ENCODE measurements at places on chromosomes 16 and 17.

GRCh38 chr16:17103216-17103615, 367.5 kb downstream of the XYLT1 start:
- H3K27me3 ChIP-seq: no peaks in the 10 kb centered on the region
- H3K36me3 ChIP-seq: no peaks in the 10 kb centered on the region
- no peak overlapping the region for H3K27ac ChIP-seq
- no peak overlapping the region for H3K4me3 ChIP-seq
- H3K4me1 ChIP-seq: no peaks in the 10 kb centered on the region
- no peak for DNase-seq

DNA sequence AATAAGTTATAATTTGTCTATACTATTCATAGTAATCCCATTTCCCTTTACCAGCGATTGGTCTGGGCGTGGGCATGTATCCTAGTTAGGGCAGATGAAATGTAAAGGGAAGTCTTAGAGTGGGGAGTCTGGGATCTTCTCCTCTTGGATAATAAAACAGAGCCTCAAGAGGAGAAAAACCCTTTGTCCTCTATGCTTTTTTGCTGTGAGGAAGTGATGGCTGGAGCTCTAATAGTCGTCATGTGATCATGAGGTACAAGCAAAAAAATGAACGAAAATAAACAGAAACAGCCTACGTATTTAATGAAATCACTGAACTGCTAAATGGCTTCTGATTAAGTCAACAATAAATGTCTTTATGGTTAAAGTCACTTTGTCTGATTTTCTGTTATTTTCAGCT, 26.8 kb downstream of the EFCAB5 start:
- H3K27me3 ChIP-seq: no peaks in the 10 kb centered on the region
- no peaks in the 10 kb centered on the region for H3K4me1 ChIP-seq
- H3K4me3 ChIP-seq: no peak overlapping the region
- H3K27ac ChIP-seq: no peak overlapping the region
- H3K36me3 ChIP-seq: no peaks in the 10 kb centered on the region
- no peak for DNase-seq

- H3K27me3 ChIP-seq: no peaks in the 10 kb centered on the region
- no peaks in the 10 kb centered on the region for H3K36me3 ChIP-seq
- H3K27ac ChIP-seq: no peak overlapping the region
- H3K4me3 ChIP-seq: no peak overlapping the region
- DNase-seq: no peak
- H3K4me1 ChIP-seq: no peaks in the 10 kb centered on the region
Observed at GRCh38 chr16:64865069-64865696, 256.7 kb downstream of the CDH11 start.

DNA sequence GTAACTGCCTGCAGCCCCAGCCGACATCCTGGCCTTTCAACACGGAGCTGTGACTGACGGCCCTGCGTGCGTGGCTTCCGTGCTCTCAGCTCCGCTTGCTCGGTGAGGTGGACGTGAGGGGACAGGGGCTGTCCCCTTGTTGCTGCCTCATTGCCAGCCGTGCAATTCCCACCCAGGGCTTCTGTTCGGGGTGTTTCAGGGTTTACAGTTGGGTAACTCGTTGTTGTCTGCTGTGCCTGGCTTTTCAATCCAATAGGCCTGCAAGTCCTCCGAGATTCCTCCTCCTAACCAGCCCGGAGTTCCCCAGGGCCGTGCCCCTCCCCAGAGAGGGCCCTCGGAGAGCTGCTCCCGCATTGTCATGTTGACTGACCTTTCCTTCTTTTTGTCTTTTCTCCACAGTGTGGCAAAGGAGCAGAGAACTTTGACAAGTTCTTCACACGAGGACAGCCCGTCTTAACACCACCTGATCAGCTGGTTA, 31.4 kb upstream of the CACNG5 start:
- no peaks in the 10 kb centered on the region for H3K36me3 ChIP-seq
- DNase-seq: no peak
- H3K27ac ChIP-seq: no peak overlapping the region
- no peak overlapping the region for H3K4me3 ChIP-seq

- no peak for DNase-seq
- H3K4me3 ChIP-seq: no peak overlapping the region
- H3K36me3 ChIP-seq: no peaks in the 10 kb centered on the region
- H3K27ac ChIP-seq: no peak overlapping the region
Observed at GRCh38 chr16:65024767-65025178, 97.1 kb downstream of the CDH11 start.

- no peaks in the 10 kb centered on the region for H3K4me1 ChIP-seq
- no peak for DNase-seq
- no peaks in the 10 kb centered on the region for H3K36me3 ChIP-seq
- peak overlapping the region; percentile 31 for H3K4me3 ChIP-seq
Observed at GRCh38 chr17:50816771-50817751, 18.3 kb upstream of the WFIKKN2 start.

- peaks cover 93% of the 10 kb centered on the region for H3K36me3 ChIP-seq
- DNase-seq: no peak
- H3K27ac ChIP-seq: no peak overlapping the region
- H3K27me3 ChIP-seq: no peaks in the 10 kb centered on the region
- H3K4me3 ChIP-seq: no peak overlapping the region
- no peaks in the 10 kb centered on the region for H3K4me1 ChIP-seq
Observed at GRCh38 chr17:42323268-42323773, 35.0 kb downstream of the STAT5A start.

- no peaks in the 10 kb centered on the region for H3K27me3 ChIP-seq
- H3K4me1 ChIP-seq: no peaks in the 10 kb centered on the region
- no peak overlapping the region for H3K27ac ChIP-seq
- DNase-seq: no peak
Observed at GRCh38 chr16:24681793-24682192, 47.7 kb upstream of the TNRC6A start.

DNA sequence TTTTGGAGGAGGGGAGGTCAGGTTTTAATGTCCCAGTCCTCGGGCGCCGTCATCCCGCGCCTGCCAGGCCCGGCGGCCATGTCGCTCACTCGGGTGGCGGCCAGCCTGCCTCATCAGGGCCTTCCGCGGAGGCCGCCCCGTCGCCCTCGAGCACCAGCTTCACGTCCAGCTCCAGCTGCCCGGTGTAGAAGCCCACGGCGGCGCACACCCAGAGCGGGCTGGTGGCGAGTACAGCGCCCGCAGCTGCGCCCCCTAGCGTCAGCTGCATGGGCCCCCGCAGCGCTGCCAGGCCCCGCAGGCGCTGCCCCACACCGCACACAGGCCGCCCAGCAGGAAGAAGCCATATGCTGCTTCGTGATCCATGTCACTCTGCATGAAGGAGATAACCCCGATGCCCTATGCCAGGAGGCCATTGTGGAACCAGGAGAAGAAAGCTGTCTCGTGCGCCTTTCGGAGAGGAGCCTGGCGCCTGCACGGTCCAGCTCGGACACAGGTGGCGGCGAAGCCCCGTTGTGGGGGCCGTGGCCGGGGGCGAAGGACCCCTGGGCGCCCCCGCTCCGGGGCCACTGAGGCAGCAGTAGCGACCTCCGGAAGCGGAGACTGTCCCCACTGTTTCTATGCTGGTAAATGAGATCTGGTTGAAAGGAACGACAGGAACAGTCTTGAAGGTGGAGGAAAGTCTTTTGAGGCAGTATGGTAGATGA, 9.6 kb downstream of the AP2B1 start:
- H3K27me3 ChIP-seq: no peaks in the 10 kb centered on the region
- H3K4me3 ChIP-seq: no peak overlapping the region
- no peak for DNase-seq

GRCh38 chr16:4679850-4680636, 13.3 kb upstream of the NUDT16L1 start:
- no peak overlapping the region for H3K4me3 ChIP-seq
- peak; percentile 92 for DNase-seq
- peaks cover 4% of the 10 kb centered on the region for H3K36me3 ChIP-seq
- peaks cover 6% of the 10 kb centered on the region for H3K4me1 ChIP-seq

- no peak overlapping the region for H3K27ac ChIP-seq
- no peaks in the 10 kb centered on the region for H3K27me3 ChIP-seq
- H3K4me1 ChIP-seq: no peaks in the 10 kb centered on the region
Observed at GRCh38 chr17:21008160-21008915, 34.5 kb downstream of the USP22 start.

DNA sequence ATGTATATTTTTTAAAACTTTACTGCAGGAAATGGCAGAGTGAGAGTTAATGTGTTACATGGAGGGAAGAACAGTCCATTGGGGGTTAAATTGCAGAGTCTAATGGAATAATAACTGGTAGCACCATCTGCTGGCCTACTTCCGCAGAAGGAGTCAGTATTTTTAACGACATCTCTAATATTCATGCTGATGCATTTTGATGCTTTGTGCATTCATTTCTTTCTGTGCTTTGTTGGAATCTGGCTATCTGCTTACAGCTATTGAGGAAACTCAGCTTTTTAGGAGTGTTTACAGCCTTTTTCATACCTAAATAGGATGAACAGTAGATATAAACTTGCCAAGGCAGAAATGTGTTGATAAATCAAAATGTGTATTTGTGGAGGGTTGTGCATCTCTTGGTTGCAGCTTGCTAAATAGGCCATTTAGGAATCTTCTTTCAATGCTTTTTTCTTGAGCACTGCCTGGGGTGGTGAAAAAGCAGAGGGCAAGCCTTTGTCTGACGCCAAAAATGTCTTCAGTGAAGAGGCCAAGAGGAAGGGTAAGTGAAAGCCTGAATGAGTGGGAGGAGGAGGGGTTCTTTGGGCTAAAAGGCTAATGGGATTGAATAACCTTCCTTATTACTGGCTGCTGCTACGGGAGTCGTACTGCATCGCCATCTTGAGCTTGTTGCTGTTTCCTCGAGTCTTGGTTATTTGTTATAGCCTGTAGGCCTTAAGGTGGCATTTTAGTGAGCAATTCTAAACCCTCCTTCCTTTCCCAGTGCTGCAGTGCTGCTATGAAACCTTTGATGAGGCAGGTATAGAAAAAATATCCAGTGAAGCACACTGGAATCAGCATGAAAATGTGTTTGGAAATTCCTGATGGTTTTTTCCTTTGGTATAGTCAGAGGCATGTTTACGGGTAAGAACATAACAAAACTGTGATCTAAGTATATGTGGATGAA, 153.3 kb downstream of the CHD9 start:
- H3K27me3 ChIP-seq: no peaks in the 10 kb centered on the region
- no peak for DNase-seq
- no peaks in the 10 kb centered on the region for H3K36me3 ChIP-seq
- no peaks in the 10 kb centered on the region for H3K4me1 ChIP-seq
- H3K4me3 ChIP-seq: peak overlapping the region; percentile 9

DNA sequence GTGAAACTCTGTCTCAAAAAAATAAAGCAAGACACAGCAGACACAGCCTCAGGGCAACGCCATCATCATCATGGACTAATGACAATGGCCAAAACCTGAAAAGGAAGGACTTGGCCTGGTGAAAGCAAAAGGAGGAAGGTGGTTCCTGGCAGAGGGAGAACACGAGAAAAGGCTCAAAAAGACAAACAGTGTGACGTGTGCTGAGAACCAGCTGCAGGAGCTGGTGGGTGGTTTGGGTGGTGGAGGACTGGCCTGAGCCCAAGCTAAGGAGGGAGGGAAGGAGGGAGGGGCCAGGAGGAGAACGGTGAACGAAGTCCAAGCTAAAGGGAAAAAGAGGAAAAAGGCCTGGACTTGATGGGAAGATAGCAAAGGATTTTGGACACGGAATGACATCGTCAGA, 85.1 kb downstream of the SLC39A11 start:
- no peak for DNase-seq
- H3K27me3 ChIP-seq: no peaks in the 10 kb centered on the region
- no peak overlapping the region for H3K4me3 ChIP-seq

DNA sequence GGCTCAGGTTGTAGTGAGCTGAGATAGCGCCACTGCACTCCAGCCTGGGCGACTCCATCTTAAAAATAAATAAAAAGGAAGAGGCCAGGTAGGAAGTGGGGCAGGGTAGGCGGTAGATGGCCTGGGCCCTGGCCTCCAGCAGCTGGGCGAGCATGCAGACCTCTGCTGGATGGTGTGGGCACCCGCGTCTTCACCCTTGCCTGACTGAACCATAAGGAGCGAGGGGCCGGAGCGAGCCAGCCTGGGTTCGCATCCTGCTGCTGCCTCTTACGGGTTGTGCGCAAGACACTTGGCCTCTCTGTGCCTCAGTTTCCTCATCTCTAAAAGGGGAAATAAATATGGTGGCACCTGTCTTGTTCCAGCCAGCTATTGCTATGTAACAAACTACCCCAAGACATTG, 146.1 kb upstream of the GSE1 start:
- H3K4me3 ChIP-seq: no peak overlapping the region
- H3K27ac ChIP-seq: no peak overlapping the region
- H3K4me1 ChIP-seq: no peaks in the 10 kb centered on the region
- no peak for DNase-seq

GRCh38 chr17:80605326-80606066, 60.9 kb downstream of the RPTOR start:
- no peaks in the 10 kb centered on the region for H3K36me3 ChIP-seq
- H3K4me3 ChIP-seq: no peak overlapping the region
- no peaks in the 10 kb centered on the region for H3K27me3 ChIP-seq

DNA sequence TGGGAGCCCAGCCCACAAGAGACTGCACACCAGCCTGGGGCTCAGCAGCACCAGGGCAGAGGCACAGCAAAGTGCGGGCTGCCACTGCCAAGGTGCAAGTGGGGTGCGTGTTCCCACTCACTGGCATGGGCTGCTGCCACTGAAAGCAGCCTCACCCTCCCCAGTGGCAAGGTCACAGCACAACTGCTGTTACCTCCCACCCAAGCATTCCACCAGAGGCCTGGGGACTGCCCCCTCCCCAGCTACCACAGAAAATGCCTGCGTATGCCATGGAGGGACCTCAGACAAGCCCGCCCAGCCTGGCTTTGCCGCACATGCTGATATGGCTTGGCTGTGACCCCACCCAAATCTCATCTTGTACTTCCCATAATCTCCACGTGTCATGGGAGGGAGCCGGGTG, 33.1 kb downstream of the MEAK7 start:
- H3K27ac ChIP-seq: no peak overlapping the region
- no peak overlapping the region for H3K4me3 ChIP-seq
- H3K4me1 ChIP-seq: no peaks in the 10 kb centered on the region
- no peaks in the 10 kb centered on the region for H3K36me3 ChIP-seq
- no peak for DNase-seq

DNA sequence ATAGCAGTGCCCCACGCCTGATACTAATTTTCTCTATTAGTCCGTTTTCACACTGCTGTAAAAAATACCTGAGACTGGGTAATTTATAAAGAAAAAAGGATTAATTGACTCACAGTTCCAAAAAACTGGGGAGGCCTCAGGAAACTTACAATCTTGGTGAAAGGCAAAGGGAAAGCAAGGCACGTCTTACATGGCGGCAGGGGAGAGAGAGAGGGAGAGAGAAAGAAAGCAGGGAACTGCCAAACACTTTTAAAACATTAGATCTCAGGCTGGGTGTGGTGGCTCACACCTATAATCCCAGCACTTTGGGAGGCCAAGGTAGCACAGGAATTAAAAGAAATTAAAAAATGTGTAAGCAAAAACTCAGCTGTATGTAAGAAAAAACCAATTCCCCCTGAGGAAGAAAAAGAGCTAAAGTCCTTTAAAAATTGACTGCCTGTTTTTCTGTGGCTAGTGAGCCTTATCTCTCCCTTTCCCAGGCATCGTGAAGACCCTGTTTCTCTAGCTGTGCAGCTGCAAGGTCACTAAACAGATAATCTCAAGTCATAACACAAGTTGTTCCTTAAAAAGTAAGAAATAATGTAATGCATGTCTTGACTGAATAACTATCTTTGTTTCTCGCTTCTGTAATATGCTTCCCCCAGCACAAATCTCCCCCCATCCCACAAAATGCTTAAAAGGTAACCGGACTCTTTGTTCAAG, 14.0 kb downstream of the ZSCAN10 start:
- no peak for DNase-seq
- H3K4me3 ChIP-seq: no peak overlapping the region
- H3K27me3 ChIP-seq: no peaks in the 10 kb centered on the region
- H3K4me1 ChIP-seq: no peaks in the 10 kb centered on the region
